ENCODE measurements at places on chromosomes 5 and 9.

- no peak for DNase-seq
Measured at GRCh38 chr9:38358390-38359296, 33.9 kb upstream of the ALDH1B1 start.

DNA sequence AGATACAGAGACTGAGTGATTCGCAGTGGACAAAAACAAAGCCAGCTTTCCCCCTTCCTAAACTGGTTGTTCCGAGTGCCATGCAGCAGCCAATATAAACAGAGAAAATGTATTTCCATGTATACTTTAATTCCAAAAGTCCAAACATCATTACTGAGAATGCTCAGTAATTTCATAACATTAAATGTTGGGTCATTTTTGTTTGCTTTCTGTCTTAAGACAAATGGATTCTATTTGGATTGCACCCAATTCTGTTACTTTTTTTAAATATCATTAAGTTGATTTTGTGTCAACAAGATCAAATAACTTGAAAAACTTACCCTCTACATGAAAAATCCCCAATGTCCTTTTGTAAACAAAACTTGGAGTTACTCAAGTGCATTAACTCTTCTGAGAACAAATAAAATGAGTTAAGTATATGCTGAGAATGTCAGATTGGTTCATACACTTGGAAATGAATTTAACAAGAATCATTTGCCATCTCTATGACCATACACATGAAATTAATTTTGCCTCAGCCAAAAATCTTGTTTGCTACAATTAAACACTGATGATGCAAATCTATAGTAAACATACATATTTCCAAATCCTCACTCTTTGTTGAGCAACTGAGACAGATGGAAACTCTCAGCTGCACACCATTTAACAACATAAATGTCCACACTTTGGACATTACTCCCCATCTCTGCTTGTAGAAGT, 19.4 kb downstream of the LURAP1L start:
- DNase-seq, result no peak

GRCh38 chr5:86749841-86750240, 132.1 kb downstream of the COX7C start:
- DNase-seq, result no peak

GRCh38 chr9:23829580-23830475, 3.8 kb upstream of the ELAVL2 start:
- no peak for DNase-seq

Data from activated T-cell treated with anti-CD3 and anti-CD28 coated beads, Interleukin-2, amount 50 U/mL, for 1 hour (primary cell).